Sigmoid colon (tissue), 7 donors: ENCODE measurements at places on chromosomes 12 and 14.

- no peak for DNase-seq
Measured at GRCh38 chr12:116196752-116197718, 80.5 kb downstream of the MED13L start.

DNA sequence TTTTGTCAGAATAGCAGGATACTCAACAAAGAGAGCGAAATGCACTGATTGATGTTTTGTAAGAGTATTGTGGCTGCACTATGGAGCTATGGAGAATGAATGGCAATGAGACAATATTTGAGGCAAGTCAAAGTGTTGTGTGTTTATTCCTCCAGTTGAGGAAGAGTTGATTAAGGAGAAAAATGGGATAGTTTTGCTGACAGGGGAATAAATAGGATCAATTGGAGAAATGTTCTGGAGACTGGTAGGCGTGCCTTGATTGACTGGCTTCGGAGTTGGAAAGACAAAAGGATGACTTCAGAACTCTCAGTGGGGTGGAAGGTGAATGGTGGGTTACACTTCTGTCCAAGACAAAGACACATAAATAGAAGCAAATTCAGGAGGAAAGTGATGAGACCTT lies 1254.9 kb upstream of the TMEM132C start:
- no peak for DNase-seq

- DNase-seq: peak; percentile 72
Measured at GRCh38 chr14:101072945-101073597, 169.5 kb upstream of the RTL1 start.

DNA sequence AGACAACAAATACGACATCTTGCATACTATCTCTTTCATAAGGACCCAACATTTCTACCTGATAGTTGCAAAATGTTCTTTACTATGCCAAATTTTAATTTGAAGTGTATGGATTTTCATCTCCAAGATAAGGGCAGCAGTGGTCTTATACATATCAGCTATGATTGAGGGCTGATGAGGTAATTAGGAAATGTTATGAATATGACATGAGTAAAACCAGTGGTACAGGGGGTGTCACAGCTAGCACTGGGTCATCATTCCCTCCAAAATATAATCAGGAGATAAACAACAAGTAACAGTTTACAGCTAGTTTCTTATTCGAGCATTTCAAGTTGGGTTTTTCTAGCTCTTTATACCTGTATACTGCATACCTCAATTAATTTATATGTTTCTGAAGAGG lies 35.0 kb downstream of the ATP2B1 start:
- DNase-seq: no peak
